ENCODE measurements at places on chromosomes 16 and 17. TPM values are rescaled to one million over a fixed set of nuclear protein-coding genes. Genes with fewer than 3 reads are reported as not detected.

TNFSF12 gene
- total RNA-seq, result 81.5 TPM

USP36 gene
- total RNA-seq, result 41.8 TPM

TEKT5 gene
- total RNA-seq, result not detected

HOXB4 gene
- total RNA-seq, result 6.4 TPM

PRAC1 gene
- total RNA-seq, result not detected

LGALS9 gene
- total RNA-seq, result 103 TPM
